ENCODE measurements at places on chromosomes 11 and 22.

GRCh38 chr22:48277868-48278581 is 1515.6 kb downstream of the TBC1D22A start:
- DNase-seq: no peak

GRCh38 chr22:46267431-46268279 is at the start of gene TTC38:
TTC38 (plus strand) TSS chr22:46268008; CDS start chr22:46268040, 32 bp downstream.
- peak; percentile 72 for DNase-seq

GRCh38 chr11:123233280-123233974 is 38.4 kb upstream of the CLMP start:
- DNase-seq: no peak

- DNase-seq: no peak
Measured at GRCh38 chr11:69196783-69197169, 41.0 kb downstream of the SMIM38 start.

GRCh38 chr11:119504371-119504770 is 81.4 kb upstream of the THY1 start:
- no peak for DNase-seq

DNA sequence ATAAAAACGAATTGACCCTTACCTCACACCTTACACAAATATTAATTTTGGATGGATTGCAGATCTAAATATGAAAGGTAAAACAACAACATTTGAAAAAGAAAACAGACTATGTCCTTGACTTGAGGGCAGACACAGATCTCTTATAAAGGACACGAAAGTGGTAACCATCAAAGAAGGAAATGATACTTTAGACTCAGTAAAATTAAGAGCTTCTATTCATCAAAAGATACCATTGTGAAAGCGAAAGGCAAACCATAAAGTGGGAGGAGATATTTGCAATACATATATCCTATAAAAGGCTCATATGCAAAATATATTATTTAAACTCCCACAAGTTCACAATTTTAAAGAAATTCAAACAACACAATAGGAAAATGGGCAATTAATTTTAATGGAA is 5.0 kb downstream of the HEPACAM start:
- no peak for DNase-seq

DNA sequence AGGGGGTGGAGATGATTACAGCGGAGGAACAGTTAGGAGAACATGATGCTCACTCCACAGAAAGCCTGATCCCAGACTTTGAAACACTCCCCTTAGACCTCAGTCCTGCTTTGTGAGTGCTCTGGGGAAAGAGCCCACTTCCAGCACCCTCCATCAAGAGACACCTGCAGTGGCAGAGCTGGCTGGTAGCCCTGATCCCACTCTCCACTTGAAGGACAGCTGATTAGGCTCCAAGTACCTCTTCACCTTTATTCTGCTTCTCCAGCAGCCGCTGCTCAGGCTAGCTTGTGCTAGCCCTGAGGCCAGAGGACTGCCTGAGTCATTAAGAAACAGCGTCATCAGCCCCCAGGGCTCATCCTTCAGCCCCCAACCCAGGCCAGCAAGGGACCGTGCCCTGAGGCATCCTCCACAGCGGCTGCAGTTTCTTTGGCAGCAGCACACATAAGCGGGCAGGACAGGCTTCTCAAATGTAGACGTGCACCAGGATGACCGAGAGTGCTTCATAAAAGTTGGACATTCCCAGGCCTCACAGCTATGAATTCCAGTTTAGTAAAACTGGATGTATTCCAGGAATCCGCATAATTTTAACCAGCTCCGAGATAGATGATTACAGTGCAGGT is 146.0 kb upstream of the TBCEL start:
- DNase-seq: no peak

- no peak for DNase-seq
Measured at GRCh38 chr11:119307219-119307618, 9.7 kb downstream of the MCAM start.

DNA sequence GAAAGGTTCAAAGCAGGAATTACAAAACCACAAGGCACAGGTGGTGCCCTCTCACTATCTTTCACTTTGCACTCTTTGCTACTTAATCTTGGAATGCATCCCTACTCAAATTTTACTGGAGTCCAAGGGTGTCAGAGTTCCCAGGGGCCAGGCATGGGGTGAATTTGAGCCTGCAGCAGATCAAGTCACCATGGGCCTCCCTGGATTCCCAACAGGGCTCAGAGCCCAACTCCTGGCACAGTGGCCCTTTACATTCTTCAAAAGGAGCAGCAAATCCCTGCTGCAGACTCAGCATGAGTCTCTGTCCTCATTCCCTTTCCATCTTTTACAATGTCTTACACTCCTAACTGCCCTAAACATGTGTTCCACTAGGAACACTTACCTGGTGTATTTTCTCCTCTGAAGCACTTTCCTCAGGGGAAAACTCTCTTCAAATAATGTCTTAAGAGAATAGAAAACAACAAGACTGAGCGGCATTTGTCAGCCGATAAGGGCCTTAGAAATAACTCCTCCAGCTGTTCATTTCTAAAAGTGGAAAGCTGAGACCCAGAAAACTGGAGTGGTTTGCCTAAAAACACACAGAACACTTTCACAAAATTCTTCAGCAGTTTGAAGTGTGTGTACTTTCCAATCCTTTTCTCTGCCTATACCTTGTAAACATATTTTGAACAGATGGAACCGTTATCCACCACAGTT is 596.0 kb downstream of the INSC start:
- no peak for DNase-seq

DNA sequence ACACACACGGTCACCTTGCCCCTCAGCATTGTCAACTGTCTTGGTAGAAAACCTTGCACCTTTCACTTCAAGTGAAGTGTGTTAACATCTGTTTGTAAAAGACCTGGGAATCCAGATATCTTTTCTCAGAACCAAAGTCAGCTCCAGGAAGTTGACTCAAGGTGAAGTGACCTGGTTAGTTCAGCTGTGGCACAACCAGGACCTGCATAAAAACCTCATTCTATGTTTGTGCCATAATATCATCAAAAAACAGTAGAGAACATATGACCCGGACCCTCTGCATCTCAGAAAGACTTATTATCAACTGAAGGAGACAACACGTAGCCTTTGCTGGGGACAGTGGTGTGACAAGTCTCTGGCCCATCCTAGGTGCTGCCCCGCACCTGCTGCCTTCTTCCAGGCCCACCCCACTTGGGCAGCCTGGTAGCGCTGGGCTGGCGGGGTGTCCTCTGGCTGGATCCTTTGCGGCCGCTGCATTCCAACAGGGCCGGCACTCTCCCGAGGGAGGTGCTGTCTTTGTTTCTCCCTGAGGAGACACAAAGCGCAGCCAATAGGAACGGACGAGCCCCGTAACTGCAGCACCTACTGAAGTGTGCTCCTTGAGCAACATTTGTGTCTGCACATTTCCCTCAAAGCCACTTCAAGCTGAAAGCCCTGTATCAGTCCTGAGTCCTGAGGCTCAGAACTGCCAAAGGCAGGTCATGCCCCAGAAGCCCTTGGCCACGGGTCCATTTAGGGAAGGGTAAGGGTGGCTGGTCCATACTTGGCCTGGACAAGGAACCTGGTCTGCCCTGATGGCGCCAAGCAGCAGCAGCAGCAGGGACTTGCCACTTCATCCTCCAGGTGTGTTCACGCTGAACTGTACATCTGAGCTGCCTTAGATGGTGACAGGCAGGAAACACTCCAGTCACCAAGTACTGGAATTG is 25.2 kb downstream of the LRRC74B start:
- DNase-seq: no peak

Measured in NCI-H1930 (cell line).